Activated CD8-positive, alpha-beta T cell treated with anti-CD3 and anti-CD28 coated beads for 36 hours (primary cell): ENCODE measurements at places on chromosomes 3 and 15. TPM values are rescaled to one million over a fixed set of nuclear protein-coding genes. Genes with fewer than 3 reads are reported as not detected.
A peak's percentile ranks its signal among the peaks of the same experiment; 100 is the strongest.

DNA sequence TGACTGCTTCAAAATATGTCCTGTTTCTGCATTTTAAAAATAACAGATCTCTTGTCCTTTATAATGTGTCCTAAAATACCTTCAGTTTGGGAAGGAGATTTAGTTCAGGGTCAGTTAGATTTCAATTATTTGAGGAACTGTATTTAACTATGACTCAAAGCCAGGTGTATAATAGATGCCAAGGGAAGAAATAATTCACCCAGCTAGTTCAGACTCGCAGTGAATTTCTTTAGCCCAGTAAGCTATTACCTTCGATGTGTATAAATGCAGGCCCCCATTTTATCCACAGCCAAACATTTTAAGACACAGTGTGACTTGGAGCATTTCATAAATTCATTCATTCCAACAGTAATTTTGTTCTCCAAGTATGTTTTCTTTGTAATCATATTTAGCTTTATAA lies 458.0 kb downstream of the ZNF385D start:
- no peaks in the 10 kb centered on the region for H3K36me3 ChIP-seq
- DNase-seq, result no peak
- H3K27me3 ChIP-seq, result no peaks in the 10 kb centered on the region
- no peak overlapping the region for H3K4me3 ChIP-seq
- H3K27ac ChIP-seq, result no peak overlapping the region
- no peaks in the 10 kb centered on the region for H3K4me1 ChIP-seq

DNA sequence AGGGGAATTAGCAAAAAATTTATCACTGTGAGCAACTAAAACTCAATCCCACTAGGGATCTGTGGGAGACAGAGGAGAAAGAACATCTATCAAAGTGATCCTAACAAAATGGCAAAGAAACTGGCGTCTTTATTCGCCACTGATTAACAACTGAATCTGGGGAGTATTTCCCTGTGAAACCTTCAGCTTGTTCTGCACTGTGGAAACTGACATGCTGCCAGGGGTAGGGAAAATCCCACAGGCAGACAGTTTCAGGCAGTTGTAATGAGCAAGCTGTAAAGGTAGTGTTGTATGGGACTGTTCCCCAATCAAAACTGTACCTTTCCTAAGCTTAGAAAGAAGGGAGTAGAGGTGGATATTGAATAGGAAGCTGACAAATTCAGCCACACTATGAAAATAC lies 611.7 kb downstream of the VGLL3 start:
- no peak overlapping the region for H3K4me3 ChIP-seq
- H3K36me3 ChIP-seq, result no peaks in the 10 kb centered on the region
- H3K27me3 ChIP-seq, result no peaks in the 10 kb centered on the region
- DNase-seq, result no peak

GRCh38 chr15:81024265-81024872 lies 23.6 kb downstream of the TLNRD1 start:
- H3K36me3 ChIP-seq, result no peaks in the 10 kb centered on the region
- no peaks in the 10 kb centered on the region for H3K27me3 ChIP-seq
- H3K27ac ChIP-seq, result peak overlapping the region; percentile 96
- H3K4me1 ChIP-seq, result peaks cover 30% of the 10 kb centered on the region
- peak overlapping the region; percentile 32 for H3K4me3 ChIP-seq

GRCh38 chr3:182717216-182717615 lies 76.1 kb upstream of the ATP11B start:
- no peaks in the 10 kb centered on the region for H3K27me3 ChIP-seq
- H3K36me3 ChIP-seq, result no peaks in the 10 kb centered on the region
- H3K4me1 ChIP-seq, result peaks cover 10% of the 10 kb centered on the region
- no peak overlapping the region for H3K27ac ChIP-seq
- no peak overlapping the region for H3K4me3 ChIP-seq

DNA sequence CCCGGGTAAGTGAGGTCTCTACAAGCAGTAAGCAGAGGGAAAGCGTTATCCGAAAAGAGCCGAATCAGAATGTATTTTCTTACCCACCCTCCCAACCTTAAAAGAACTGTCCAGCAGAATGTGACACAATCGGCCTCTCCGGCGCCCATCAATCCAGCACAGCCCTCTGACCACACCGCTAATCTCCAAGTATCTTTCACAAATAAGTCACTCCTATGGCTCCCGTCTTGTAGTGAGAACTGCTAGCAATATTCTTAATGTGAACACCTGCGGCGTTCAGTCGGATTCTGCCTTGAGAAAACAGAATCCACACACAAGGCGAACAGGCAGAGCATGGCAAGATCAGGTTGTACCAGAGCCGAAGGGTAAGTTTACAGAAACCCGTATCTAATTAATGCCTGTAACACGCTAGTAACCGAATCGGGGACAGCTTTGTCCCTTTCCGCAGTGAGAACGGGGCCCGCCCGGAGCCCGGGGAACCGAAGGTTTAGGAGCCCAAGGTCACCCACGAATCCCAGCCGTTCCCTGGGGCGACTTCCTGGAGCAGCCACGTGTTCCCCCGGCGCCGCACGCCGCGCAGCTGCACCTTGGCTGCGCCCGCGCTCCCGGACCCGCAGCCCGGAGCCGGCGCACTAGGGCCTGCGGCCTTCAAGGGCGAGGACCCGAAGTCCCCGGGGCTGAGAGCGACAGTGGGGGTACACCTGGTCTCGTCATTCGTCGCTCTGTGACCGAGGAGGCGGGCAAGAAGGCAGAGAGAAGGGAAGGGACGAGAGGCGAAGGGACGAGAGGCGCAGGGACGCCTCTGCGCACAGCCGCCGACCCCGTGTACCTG lies 672 bp downstream of the TFRC start:
- H3K4me1 ChIP-seq, result peaks cover 32% of the 10 kb centered on the region
- H3K27ac ChIP-seq, result peak overlapping the region; percentile 96
- peak overlapping the region; percentile 91 for H3K4me3 ChIP-seq
- peak; percentile 58 for DNase-seq

DNA sequence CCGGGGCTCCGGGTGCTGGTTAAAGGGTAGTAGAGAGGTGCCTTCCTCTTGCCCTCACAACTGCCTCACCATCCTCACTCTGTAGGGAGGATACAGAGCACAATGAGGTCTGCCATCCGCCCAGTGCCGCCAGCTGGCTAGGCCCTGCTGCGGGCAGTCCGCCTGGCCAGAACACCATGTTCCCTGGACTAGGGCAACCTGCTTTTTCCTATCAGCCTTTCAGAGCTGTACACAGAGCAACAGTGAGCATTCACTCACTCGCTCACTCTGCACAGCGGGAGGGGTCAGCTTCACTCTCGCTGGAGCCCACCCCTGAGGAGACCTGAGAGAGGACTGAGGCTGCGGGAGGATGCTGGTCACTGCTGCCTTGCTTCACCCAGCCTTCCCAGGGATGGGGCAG lies 218.7 kb upstream of the CHRNA7 start:
- no peak for DNase-seq
- no peak overlapping the region for H3K4me3 ChIP-seq
- H3K36me3 ChIP-seq, result no peaks in the 10 kb centered on the region
- no peaks in the 10 kb centered on the region for H3K4me1 ChIP-seq

DNA sequence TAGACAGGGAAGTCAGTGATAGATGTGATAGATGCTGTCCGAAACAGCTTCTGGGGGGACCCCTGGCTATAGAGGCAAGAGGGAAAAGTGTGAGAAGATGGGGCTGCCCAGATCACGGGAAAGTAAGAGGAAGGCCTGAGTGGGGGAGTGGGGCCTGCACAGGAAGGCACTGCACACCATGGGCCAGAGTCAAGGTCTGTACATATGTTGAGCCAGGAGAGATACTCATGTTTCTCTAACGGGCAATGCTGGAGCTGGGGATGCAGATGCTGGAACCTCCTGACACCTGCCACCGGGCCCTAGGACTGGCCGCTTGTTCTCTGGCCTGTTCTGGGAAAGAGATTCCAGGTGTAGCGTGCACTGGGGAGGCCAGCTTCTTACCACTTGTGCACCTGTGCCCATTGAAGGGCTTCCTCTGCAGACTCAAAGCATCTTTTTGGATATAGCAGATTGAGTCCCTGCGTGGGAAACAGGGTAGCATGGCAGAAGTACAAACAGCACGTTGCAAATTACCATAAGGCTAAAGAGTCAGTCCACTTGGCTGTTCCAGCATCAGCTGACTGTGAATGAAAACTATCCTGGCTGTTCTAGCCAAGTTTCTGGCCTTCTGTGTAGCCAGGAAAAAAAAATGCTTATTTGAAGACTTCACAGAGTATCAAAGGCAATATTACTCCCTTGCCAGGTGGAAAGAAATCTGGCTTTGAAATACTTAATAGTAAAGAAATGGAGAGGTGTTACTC lies 77.1 kb upstream of the GSK3B start:
- H3K4me3 ChIP-seq, result no peak overlapping the region
- H3K36me3 ChIP-seq, result no peaks in the 10 kb centered on the region
- DNase-seq, result no peak
- H3K27me3 ChIP-seq, result no peaks in the 10 kb centered on the region

GRCh38 chr3:34669490-34669889 lies 871.1 kb downstream of the PDCD6IP start:
- H3K27ac ChIP-seq, result no peak overlapping the region
- no peak overlapping the region for H3K4me3 ChIP-seq
- DNase-seq, result no peak
- H3K4me1 ChIP-seq, result no peaks in the 10 kb centered on the region
- H3K27me3 ChIP-seq, result no peaks in the 10 kb centered on the region

EXOSC7 gene
- total RNA-seq, result 80.7 TPM

WDR72 gene
- not detected for total RNA-seq

MAGEL2 gene
- not detected for total RNA-seq

NME9 gene
- total RNA-seq, result not detected

SEMA5B gene
- total RNA-seq, result not detected

CELSR3 gene
- 17.8 TPM for total RNA-seq
